ENCODE measurements at places on chromosomes 4 and X.

- DNase-seq = no peak
These were observed 189.5 kb downstream of the CENPC start for GRCh38 chr4:67355806-67356205.

GRCh38 chr4:183392377-183392776 lies 52.1 kb upstream of the CDKN2AIP start:
- DNase-seq = no peak

DNA sequence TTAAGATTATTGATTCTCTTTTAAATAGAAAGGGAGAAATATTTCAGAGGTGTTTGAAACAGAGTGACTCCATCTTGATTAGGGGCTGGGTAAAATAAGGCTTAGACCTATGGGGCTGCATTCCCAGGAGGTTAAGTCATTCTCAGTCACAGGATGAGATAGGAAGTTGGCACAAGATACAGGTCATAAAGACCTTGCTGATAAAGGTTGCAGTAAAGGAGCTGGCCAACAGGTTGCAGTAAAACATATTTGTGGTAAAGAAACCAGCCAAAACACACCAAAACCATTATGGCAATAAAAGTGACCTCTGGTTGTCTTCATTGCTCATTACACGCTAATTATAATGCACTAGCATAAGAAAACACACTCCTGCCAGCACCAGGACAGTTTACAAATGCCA lies 165.0 kb downstream of the SPIN4 start:
- no peak for DNase-seq

DNA sequence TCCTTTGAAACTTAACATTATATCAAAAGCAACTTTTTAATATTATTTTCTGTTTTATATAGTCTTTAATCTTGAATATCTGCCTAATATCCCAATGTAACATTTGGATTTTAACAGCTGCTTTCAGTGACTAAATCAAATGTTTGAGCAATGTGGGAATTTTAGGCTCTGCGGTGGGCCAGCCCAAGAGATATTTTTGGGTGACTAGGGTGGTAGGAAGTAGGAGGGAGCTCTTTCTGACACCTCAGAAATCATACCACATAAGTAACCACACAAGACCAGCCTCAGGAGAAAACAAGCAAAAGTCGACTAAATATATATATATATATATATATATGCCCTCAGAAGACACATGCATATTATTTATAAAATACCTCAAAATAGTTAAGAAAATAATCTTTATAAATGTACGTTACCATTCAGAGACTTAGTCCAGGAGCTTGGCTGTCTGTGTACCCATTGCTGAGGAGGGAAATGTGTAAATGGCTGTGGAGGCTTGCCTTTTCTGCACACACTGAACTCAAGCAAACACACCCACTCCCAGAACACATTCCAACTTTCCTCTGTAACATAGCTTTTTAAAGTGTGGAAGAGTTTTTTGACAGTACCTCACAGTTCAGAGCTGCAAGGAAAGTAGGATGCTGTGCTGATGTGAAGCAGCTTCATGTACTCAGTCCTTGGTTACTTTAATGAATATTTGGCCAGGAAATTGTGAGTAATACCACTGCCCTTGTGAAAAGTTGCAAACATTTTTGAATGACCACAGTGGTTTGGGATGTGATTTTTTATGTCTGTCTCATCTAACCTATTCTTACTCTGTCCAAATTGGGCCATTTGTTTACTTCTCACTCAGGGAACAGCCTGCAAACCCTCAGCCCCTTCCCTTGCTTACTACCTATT lies at the start of gene RTL3:
Gene RTL3 (minus strand): TSS at position 484 of the 900 bp plus-strand sequence. CDS start 908 bp downstream, outside the sequence.
- no peak for DNase-seq

- DNase-seq = no peak
These were observed 6.8 kb upstream of the MAP9 start for GRCh38 chr4:155383541-155383940.

GRCh38 chr4:64545593-64545992 lies 136.3 kb upstream of the TECRL start:
- DNase-seq = no peak

DNA sequence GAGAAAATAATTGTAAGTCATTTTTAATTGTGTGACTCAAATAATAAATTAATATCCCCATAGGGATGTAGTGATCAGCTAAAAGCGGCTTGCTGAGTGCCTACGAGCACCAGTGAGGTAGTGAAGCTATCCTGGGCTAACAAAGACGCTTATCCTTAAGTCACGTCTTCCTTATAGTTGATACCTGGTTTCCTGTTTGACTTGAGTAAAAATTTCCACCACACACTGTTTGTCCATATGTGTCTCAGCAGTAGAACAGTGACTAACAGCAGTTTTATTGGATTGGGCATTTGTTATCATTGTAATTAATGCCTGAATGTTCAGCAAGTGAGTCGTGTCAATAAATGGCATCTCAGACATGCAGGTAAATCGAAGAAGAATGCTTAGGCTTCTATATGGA lies 241.1 kb downstream of the GRXCR1 start:
- DNase-seq = no peak

- DNase-seq = no peak
These were observed 18.0 kb upstream of the TMSB4X start for GRCh38 chrX:12956704-12957534.

DNA sequence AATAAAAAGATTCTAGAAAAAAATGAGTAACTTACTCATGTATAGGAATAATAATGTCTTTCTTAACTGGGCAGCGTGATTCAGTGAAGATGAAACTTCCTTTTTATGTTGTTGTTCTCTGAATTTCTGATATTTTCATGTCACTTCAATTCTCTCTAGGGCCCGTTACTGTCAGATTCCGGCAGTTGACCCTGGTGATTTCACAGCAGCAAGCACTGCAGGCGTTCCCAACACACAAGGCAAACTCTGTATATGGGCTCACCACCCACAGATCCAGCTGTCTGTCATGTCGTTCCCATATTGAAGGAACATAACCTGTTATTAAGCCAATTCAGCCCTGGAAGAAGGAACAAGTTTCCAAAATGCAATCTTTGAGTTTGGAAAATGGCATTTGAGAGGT lies 288.3 kb upstream of the GALNTL6 start:
- DNase-seq = no peak

DNA sequence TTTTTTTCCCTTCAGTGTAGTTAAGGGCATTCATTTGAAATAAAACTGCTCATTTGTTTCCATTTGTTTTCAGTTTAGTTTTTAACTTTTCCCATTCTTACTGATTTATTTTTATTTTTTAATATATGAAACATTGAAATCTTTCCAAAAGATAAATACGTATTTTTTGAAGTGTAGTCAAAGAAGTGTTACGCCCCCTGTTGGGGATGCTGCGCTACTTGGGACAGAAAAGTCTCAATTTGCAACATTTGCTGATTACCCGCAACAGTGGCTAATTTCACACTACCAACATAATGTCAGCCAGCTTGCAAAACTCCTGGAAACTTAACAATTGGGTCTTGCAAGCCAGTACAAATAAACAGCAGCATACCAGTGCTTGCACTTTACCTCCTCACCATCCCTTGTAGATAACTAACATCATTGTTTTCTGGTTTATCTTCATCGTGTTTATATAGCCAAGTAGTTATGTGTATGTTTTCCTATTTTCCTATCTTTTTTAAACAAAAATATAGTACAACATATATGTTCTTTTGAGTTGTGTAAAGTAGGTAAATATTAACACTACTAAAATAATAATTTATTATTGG lies 158.6 kb downstream of the STPG2 start:
- DNase-seq = no peak

DNA sequence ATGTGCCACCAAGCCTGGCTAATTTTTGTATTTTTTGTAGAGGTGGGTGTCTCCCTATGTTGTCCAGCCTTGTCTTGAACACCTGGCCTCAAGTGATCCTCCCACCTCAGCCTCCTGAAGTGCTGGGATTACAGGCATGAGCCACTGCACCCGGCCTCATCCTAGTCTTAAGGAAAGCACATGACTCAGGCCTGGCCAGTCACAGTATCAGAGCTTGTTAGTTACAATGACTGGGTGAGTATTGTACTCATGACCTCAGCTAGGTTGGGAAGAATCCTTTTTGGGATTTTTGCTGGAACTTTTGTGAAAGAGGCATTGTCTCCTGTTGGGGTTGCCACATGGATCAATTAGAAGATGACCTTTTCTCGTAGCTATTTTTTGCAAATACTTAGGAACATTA lies 292.8 kb downstream of the RAPGEF2 start:
- DNase-seq = no peak

- no peak for DNase-seq
These were observed 189.6 kb downstream of the BCOR start for GRCh38 chrX:39907964-39908661.

DNA sequence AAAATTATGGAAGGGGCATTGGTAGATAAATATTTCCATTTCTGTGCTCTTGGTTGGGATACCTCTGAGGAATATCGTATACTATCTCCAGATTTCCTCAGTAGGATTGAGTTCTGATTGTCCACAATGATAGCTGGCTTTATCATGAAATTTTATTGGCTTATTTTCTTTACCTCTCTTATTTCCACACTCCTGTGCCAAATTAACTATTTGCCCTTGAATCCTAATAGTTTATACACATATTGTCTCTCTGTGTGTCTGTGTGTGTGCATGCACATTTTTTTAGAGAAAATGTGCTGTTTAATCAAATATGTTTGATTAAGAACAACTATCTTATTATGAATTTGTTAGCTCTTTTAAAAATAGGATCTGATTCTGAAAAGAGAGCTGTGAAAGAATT lies 271.6 kb downstream of the DTHD1 start:
- no peak for DNase-seq

Measured in stimulated activated CD8-positive, alpha-beta memory T cell treated with anti-CD3 and anti-CD28 coated beads, Interleukin-4, amount 100 ng/mL, for 4 hours (primary cell).